ENCODE measurements at places on chromosomes 13 and 19. TPM values are rescaled to one million over a fixed set of nuclear protein-coding genes. Genes with fewer than 3 reads are reported as not detected.

DNA sequence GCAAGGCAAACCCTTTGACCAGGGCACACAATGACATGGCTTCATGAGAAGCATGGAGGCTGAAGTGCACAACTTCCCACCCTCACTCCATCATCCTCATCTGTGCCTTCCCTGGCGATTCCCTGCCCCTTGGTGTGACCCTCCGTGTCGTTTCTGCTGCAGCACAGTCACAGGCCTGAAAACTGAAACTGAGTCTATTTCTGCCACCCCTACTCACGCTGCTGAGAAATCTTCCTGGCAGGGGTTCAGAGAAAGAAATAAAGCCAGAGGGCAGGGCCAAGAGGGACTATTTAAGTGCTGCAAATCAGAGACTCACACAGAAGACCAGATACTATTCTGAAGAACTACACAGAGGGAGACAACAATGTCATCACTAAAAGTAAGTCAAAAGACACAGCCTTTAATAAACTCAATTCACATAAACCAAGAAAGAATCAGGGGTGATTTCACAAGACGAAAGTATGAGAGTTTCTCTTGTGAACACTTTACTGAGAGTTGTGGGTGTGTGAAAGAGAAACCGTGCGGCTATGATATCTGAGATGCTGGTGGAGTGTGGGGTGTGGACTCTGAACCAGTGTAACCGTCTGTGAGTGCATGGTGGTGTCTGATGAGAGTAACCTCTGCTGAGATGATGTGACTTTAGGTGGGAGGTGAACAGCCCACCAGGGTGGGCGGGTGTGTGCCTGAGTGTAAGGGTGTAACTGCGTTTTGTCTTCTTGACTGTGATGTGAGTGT, 23.5 kb downstream of the LGALS16 start:
- no peak for DNase-seq

GRCh38 chr13:54424344-54424743, 1395.7 kb downstream of the OLFM4 start:
- no peak for DNase-seq

DNA sequence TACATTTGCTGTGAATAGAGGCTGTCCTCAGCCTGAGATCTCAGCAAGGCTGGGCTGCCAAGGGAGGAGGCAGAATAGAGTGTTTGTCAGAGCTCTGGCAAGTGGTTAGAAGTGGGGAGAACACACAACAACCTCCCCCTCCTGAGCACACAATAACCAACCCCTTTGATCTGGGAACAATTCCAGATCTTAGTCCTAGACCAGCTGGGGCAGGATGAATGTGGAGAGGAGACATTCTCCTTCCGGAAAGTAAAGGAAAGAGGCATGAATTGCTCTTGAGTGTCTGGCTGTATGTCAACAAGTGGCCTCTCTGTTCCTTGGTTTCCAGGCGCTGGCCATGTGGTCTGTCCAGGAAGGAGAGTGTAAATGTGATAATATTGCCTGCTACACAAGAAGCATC, 114.9 kb upstream of the TMTC4 start:
- no peak for DNase-seq

DNA sequence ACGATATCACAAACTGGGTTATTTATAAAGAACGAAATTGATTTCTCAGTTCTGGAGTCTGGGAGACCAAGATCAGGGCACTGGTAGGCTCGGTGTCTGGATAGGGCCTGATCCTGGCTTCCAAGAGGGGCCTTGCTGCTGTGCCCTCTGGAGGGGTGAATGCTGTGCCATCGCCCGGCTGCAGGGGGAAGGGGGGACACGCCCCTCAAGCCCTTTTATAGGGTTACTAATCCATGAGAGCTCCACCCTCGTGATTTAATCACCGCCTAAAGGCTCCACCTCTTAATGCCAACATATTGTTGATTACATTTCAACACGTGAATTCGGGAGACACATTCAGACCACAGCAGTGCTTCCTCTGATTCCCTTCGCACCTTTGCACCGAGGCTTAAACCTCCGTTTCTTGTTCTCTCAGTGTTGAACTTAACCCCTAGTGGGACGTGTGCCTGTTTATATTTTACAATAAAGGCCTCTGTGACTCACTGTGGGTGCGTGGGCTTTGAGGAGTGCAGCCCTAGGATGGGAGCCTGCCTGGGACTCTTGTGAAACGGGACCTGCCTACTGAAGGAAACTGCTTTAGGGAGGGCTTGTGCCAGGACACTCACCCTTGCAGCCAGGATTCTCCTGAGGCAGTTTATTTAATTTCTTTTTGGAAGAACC, 52.4 kb upstream of the SPATA13 start:
- no peak for DNase-seq

- no peak for DNase-seq
These were observed 36.8 kb downstream of the ACTN4 start for GRCh38 chr19:38684078-38684861.

Gene MYPOP
- total RNA-seq, result 3.5 TPM

DNA sequence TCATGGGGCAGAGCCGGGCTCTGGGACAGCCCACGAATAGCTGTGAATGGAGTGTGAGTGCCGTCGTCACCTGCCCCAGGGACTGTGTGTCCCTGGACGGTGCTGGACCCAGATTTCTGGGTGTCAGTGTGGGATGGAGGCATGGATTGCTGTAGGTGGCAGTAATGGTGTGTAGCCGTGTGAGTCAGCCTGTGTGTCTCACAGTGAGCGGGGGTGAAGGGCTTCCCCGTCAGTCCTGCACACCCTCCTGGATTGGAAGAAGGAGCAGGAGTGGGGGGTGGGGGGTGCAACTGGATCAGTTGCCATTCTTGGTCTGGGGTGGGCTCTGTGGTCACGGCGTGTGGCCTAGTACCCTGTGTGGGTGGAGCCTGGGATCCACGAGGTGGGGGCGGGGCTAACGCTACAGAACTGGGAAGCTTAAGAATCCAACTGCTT, 6.5 kb upstream of the LTBP4 start:
- DNase-seq, result no peak

DNA sequence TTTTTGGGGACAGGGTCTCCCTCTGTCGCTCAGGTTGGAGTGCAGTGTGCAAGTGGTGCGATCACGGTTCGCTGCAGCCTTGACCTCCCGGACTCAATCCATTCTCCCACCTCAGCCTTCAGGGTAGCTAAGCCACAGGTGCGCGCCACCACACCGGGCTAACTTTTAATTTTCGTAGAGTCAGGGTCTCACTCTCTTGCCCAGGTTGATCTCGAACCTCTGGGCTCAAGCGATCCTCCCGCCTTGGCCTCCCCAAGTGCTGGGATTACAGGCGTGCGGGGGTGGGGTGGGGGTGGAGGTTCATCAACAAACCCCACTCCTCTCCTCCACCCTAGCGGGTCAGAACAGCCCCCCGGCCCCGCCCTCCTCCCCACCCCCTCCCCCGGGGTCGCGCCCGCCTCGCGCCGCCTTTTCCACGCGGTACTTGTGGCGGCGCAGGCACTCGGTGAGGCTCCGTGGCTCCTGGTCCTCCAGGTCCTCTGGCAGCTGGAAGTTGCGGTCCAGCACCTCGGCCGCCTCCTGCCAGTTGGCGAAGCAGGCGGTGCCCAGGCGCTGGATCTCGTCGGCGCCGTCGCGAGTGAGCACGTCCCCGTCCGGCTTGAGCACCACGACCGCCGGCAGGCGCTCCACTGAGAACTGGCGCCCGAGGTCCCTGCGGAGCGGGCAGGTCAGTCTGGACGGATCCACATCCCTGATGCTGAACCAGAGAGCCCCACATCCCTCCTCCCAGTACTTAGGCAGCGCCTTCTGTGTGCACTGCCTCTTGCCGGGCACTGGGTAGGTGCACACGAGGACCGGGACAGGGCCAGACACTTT, 5.2 kb downstream of the NXNL1 start:
- no peak for DNase-seq

DNA sequence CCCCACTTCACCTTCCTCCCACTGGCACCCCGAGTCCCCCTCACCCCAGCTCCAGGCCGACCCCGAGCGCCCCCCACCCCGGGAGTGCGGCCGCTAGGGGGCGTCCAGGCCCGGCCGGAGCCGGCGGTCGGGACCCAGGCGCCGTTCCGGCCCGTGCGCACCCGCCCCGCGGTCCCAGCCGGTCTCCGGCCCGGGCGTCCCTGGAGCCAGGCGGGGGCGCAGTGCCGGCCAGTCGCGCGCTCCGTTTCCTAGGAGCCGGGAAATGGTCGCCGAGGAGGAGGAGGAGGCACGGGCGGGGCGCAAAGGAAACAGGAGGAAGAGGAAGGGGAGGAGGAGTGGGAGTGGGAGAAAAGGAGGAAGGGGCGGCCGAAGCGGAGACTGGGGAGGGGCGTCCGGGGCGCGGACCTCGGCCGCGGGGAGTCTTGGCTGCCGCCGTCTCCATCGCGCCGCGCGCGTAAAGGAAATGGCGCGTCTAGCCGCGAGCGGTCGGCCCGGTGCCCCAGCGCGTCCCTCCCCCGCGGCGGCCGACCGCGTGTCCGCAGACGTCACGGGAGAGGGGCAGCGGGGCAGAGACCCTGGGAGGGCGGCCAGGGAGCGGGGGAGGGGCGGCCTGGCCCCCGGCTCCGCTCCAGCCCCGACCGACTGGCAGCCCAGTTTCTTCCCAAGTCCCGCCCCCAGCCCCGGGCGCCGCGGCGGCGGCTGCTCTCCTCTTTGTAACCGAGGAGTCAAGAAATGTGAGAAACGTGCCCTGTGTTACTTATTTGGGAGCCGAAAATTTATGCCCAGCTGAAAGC, 1.1 kb upstream of the KCTD15 start:
- DNase-seq, result peak; percentile 26

Gene LGALS14
- not detected for total RNA-seq

DNA sequence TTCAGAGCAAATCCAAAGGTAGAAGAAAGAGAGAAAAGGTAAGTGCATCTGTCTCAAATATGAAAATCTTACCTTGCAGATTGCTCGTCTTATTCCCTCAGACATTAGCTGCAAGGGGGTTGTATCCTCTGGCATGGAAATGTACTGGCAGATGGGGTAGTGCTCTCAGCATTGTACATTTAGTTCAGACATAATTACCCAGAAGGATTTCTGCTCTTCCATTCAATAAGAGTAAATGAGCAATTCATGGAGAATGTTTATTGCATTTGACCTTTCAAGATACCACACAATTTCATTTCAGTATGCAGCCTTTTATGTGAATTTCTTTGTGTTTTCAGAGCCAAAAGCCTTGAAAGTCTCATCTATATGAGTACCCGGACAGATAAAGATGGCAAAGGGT, 63.8 kb downstream of the SCEL start:
- no peak for DNase-seq

DNA sequence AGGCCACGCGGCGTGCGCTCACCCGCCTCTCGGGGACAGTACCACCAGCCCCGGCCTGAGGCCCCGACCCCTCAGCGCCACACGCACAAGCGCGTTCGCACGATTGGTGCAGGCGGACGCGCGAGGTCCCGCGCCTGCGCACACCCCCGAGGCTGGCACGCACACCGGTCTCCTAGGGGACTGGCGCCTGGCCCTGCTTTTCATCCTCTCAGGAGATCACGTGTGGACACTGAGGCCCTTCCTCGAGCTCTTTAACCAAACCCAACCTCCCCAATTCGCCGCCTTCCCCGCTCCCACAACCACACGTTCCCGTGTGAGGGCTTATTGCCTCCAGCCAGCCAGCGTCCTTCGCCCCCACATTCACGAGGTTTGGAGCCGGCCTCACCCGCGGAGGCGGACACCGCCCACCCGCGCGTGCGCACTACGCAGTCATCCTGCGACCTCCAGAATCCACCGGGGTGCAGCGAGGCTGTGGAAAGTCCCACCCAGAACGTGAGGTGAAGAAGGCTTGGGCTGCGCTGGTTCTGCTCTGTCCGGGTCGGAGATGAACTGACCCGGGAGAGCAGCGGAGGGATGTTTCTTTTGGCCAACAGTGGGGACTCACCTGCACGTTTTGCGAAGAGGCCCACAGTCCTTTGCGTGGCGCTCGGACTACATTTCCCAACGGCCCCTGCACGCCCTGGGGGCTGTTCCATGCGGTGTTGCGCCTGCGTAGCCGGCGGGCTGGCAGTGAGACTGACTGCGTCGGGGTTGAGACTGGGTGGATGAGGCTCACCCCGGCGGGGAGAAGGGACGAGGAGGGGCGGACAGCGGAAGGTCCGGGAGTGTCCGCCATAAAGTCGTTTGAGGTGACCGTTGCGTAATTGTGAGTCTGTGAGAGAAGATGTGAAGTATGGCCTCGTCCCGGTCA, 539 bp upstream of the ZNF667 start:
- DNase-seq, result peak; percentile 80

- DNase-seq, result no peak
These were observed 895 bp downstream of the B3GNT8 start for GRCh38 chr19:41426116-41426841.

Gene PAK4
- total RNA-seq, result 6.4 TPM

Gene GARIN5A
- total RNA-seq, result not detected

GRCh38 chr13:96617528-96617927, 376.7 kb downstream of the OXGR1 start:
- no peak for DNase-seq

Gene SPACA4
- total RNA-seq, result not detected

DNA sequence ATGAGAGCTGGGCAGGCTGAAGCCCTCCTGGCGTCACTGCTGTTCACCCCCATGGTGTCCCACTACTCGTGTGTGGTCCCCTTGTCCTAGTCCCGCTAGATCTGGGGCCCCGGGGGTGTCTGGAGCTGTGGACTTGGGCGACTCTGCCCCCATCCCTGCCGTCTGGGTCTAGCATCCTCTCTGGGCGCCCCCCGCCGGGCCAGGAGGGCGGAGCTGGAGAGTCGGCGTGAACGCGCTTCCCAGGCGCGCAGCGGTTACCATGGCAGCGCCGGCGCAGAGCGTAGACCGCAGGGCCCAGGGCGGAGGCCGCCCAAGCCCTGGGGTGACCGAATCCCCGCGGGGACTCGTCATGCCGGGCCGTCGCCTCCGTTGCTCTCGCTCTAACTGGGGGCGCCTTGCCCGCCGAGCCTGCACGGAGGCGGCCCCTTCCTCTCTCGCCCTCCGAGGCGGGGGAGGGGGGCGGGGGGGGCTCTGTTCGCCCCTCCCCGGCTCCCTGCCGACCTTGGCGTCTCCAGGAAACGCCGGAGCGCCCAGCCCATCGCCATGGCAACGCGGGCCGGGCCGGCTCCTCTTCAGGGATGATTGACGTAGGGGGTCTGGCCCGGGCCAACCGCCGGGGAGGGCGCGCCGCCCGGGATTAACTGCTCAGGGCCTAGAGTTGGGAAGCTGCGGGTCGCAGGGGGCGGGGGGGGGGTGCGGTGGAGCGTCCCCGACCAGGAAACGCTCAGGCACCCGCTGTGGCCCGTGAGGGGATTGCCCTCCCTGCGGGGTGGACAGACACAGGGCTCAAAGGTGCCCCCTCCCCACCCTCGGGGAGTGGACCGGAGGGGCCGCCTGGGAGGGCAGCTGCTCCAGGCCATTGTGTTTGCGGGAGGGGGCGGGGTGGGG, 8.9 kb downstream of the ISYNA1 start:
- peak; percentile 90 for DNase-seq

DNA sequence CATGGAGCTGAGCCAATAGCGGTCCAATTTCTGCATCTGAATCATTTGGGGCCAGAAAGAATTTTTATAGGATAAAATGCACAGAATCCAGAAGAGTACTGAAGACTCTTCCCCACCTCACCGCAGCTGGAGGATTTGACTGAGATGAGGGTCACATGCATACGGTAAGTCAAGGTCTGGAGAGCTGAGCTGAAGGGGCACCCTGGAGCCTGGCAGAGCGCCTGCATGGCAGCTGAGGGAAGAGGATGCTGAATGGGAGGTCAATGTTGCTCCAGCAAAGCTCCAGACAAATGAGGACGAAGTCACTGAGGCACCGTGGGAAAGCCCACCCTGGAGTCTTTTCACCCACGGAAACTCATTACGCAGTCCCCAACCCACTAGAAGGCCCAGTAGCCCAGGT, 43.4 kb upstream of the ATP12A start:
- DNase-seq, result no peak

Gene SLC25A41
- total RNA-seq, result not detected

GRCh38 chr13:40484974-40485373, 181.5 kb downstream of the FOXO1 start:
- DNase-seq, result no peak

- no peak for DNase-seq
These were observed 42.3 kb downstream of the LRCH1 start for GRCh38 chr13:46595136-46595884.
